Frontal cortex (tissue), 4 donors: ENCODE measurements at places on chromosomes 2 and 18. TPM values are rescaled to one million over a fixed set of nuclear protein-coding genes. Genes with fewer than 3 reads are reported as not detected.

STARD6 gene
- total RNA-seq = 0.82 TPM

DNA sequence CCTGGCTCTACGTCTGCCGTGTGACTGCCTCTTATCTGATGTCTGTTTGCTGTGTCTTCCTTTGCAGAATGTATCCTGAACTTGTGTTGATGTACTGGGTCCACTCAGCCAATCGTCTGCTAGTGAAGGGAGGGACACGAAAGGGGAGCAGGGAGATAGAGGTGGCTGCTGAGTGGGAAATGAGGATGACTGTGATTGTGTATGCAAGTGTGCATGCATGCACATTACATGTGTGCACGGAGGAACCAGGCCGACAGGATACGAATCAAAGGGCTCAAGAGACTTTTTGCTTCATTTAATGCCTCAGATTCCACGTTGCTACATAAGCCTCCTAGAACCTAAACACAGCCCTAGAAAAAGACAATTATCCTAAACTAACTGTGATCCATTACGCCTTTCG, 111.2 kb downstream of the TFCP2L1 start:
- no peak for DNase-seq

GRCh38 chr2:121260370-121261154, 24.4 kb downstream of the TFCP2L1 start:
- no peak for DNase-seq

DNA sequence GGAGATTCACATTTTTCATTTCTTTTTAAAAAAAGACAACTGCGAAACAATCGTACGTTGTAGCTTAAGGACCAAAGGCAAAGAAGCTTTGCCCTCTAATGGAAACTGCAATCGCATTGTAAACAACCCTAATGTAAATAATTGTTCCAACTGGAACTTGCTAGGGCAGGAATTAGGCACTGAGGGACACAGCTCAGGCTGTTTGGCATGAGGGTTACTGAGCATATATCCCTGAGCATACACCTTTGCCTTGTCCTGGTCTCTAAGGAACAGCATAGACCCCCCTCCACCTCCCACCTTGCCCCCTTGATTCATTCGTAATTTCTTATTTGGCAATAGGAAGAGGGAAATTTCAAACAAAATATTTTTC, 396.4 kb downstream of the LNPK start:
- DNase-seq = no peak

DNA sequence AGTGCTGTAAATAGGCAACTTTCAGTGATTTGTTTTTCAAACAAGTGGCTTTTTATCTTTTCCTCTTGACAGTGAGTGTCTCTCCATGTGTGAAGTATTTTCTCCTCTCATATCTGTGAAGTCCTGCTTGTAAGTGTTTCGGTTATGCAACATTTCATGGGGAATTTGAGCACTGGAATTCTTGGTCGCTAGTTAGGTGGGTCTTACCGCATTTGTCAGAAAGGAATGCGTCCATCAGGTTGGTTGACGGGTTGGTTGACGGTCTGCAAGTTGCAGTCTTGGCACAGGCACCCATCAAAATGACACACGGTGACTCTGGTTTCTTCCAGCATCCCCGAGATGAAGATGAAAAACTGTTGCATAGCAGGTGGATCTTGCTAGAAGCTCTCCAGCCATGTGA, 109.8 kb downstream of the AGAP1 start:
- no peak for DNase-seq

DNA sequence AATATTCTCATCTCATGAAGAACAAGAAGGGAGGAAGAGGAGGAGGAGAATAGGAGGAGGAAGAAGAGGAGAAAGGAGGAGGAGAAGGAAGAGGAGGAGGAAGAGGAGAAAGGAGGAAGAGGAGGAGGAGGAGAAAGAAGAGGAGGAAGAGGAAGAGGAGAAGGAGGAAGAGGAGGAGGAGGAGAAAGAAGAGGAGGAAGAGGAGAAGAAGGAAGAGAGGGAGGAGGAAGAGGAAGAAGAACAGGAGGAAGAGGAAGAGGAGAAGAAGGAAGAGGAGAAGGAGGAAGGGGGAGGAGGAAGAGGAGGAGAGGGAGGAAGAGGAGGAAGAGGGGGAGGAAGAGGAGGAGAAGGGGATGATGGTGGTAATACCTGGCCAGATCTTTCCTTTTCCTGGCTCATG, 70.0 kb upstream of the PTPRM start:
- no peak for DNase-seq

TMEM163 gene
- total RNA-seq = 16.3 TPM

MAP2 gene
- 678 TPM for total RNA-seq

DNA sequence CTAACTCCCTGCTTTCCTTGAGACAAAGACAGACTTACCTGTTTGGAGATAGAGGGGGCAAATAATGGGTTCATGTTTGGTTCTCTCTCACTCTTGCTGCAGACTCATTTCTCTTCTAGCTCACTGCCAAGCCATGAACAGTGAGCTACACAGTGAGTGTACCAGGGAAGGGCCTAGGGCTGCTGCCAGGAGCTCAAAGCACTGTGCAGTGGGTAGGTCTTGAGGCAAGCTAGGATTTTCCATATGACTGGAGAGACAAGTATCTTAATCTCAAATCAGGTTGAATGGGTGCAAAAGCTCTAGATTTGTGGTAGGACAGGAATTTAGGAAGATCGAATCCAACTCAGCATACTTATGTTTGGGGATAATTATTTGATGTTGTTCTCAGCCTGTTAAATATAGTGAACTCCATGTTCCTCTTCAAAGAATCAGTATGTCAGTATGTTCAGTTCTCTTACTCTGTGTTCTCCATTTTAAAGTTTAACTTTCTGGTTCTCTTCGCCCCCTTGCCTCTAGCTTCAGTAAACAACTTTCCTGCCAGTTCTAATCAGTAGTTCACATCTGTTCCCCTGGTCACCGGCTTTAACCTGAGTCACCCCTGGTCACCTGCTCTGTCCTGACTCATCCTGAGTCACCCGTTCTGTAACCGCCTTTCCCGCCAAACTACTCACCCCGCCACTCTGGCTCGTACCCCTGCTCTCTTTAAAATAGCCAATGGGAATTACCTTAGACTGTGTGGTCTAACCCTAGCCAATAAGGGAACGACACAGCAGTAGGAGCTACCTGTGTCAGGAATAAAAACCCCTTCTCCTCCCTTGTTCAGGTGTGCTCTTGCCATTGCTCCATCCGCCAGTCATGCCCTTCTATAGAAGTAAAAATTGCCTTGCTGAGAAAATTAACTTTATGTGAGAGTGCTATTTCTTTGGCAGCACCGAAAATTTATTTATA, 21.9 kb downstream of the SLC25A52 start:
- no peak for DNase-seq

- no peak for DNase-seq
Observed at GRCh38 chr2:232473467-232473890, 14.2 kb downstream of the ECEL1 start.

- no peak for DNase-seq
Observed at GRCh38 chr2:190210471-190210870, 109.2 kb downstream of the HIBCH start.

DNA sequence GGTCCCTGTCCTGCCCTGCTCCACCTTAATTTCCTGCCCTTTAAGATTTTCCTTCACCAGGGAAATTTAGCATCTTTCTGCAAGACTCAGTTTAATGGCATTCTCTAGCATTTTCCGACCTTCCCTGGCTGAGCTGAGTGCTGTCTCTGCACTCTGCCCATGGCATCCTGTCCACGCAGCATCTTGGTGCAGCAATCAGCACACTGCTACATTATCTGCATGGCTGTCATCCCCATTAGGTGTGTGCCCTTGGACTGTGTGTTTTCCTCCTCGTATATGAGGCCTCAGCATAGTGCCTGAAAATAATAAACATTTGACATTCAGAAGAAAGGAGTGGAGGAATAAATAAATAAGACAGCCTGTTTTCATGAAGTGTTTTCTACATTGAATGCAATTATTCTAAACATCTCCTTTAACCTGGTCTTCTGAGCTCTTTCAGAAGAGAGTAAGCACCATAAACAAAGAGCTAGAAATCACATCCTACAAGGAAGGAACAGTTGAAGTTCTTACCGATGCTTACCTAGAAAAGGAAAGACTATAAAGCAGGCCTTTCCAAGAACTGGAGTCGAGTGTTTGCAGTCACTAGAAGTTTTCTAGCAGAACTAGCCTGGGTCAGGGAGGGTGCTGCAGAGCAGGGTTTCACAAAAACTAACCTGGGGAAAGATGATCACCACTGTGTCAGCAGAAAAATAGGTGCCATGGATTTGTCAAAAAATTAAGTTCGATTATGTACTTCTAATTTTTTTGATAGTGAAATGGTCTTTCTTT, 131.4 kb upstream of the ITGB6 start:
- no peak for DNase-seq

DCC gene
- 15.1 TPM for total RNA-seq

- no peak for DNase-seq
Observed at GRCh38 chr2:219684721-219685689, 57.6 kb downstream of the SLC4A3 start.

- no peak for DNase-seq
Observed at GRCh38 chr2:88212251-88212790, 42.2 kb downstream of the THNSL2 start.

RBM44 gene
- total RNA-seq = 5.3 TPM

GRCh38 chr2:165060411-165060810, 105.1 kb upstream of the SLC38A11 start:
- DNase-seq = no peak

ALPG gene
- total RNA-seq = not detected

GRCh38 chr2:35501076-35501475, 854.5 kb upstream of the CRIM1 start:
- no peak for DNase-seq

DNA sequence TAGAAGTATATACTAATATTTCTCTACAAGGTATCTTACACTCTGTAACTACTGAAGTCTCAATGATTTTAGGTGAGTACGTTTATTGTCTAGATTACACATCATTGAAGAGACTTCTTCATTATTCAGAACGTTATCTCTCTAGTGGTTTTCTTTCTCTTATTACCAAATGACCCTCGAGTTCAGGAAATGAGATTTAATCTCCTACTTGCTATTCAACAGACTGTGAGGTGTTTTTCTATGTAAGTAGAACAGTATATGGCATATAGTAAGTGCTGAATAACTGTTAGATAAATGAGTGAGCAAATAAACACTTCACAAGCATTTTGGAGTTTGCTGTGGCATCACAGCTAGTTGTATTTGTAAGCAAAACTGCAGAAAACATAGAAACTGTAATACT, 947.2 kb upstream of the SLC39A10 start:
- DNase-seq = no peak

DNA sequence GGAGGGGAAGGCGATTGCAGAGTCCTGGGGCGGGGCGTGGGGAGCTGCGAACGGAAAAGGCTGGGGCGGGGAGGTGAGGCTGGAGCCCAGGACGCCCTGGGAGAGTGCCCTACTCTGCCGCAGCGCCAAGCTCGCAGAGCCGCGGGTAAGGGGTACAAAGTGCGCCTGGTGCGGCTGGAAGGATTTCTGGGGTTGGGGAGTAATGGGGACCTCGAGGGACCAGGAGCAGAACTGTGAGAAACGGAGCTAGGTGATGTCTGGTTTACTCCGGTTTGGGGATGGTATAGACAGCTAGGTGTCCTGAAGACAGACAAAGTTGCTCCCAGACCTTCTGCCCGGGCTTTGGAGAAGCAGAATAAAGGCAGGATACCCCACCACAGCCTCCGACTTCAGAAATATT, 718 bp upstream of the NXPH2 start:
- DNase-seq = no peak

HDAC4 gene
- total RNA-seq = 20.4 TPM

DNA sequence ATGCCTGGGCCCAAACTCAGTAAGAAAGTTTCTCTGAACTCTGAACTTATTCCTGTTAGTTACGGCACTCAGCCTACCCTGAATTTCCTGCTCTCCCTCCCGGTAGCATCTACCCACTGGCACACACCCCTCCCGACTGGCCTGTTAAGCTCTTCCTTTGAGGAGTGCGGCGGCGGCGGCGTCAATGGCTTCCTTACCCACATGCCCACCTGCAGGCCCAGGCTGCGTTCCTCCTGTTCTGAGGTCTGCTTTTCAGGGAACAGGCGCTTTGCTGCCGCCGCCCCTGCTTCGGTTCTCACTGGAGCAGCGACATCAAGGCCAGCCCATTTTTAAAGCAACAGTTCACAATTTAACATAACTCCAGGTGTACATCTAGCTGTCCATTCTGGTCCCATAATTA, 432.4 kb downstream of the DCDC2C start:
- DNase-seq = no peak

SRD5A2 gene
- total RNA-seq = not detected

DNA sequence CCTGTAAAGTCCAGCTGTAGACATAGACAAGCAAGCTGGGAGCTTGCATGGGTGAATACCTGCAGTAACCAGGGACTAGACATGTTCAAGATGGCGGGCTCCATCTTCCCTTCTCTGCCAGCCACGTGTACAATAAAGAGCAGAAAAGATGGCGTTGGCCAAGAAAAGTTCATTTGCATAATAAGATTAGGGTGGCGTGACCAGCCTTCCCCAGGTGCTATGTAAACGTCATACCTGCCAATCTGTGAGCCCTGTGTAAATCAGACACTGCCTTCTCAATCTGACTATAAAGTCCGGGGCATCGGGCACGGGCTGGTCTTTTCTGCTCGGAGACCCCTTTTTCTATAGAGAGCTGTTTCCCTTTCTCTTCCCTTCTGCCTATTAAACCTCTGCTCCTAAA, 101.6 kb upstream of the XPO1 start:
- no peak for DNase-seq
